ENCODE measurements at places on chromosomes 1 and 21. TPM values are rescaled to one million over a fixed set of nuclear protein-coding genes. Genes with fewer than 3 reads are reported as not detected.

GRCh38 chr1:23184212-23184934 is 15.7 kb upstream of the LUZP1 start:
- no peaks in the 10 kb centered on the region for H3K36me3 ChIP-seq
- no peaks in the 10 kb centered on the region for H3K4me1 ChIP-seq
- H3K27me3 ChIP-seq: peaks cover 2% of the 10 kb centered on the region
- no peak overlapping the region for H3K27ac ChIP-seq
- DNase-seq: peak; percentile 96

DNA sequence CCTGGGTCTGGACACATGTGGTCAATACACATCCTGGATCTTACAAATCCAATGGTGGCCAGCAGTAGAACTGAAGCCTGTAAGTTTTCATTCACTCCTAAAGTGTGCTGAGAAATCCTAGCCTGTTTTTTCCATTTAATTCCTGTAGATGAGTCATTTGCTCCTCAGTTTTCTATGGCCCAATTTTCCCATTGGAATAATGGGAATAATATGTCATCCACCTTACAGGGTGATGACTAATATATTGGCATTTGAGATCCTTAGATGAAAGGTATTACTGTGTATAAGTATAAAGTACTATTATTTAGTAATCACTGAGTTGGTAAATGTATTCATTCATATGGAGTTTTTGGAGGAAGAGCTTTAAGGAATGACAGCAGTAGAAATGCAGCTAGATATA is 89.7 kb upstream of the ADAR start:
- H3K4me3 ChIP-seq: no peak overlapping the region
- H3K4me1 ChIP-seq: no peaks in the 10 kb centered on the region
- no peaks in the 10 kb centered on the region for H3K36me3 ChIP-seq
- no peaks in the 10 kb centered on the region for H3K27me3 ChIP-seq
- no peak overlapping the region for H3K27ac ChIP-seq
- no peak for DNase-seq

- H3K4me3 ChIP-seq: no peak overlapping the region
- no peaks in the 10 kb centered on the region for H3K27me3 ChIP-seq
- no peaks in the 10 kb centered on the region for H3K4me1 ChIP-seq
- no peak overlapping the region for H3K27ac ChIP-seq
- H3K36me3 ChIP-seq: no peaks in the 10 kb centered on the region
- DNase-seq: no peak
These were observed 54.5 kb upstream of the RAP1A start for GRCh38 chr1:111565079-111565478.

GRCh38 chr1:223189903-223190724 is 47.1 kb upstream of the TLR5 start:
- H3K27ac ChIP-seq: no peak overlapping the region
- DNase-seq: no peak
- no peaks in the 10 kb centered on the region for H3K36me3 ChIP-seq
- no peak overlapping the region for H3K4me3 ChIP-seq
- no peaks in the 10 kb centered on the region for H3K27me3 ChIP-seq

DNA sequence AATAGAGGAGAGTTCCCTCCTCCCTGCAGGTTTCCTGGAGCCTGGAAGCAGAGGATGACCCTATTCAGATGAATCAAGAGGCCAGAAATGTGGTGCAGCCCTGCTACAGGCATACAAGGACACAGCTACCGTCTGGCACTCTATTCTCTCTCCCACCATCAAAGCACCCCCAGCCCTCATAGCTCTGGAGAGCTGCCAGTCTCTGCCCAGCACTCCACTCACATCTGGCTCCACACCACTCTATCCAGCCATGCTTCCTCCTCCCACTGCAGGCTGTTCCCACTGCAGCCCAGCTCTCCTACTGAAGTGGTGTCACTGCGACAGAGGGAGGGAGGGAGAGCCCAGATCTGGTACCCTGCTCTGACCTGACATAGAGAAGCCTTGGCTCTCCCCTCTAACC is 18.4 kb downstream of the SYT2 start:
- H3K36me3 ChIP-seq: no peaks in the 10 kb centered on the region
- H3K27ac ChIP-seq: no peak overlapping the region

GRCh38 chr1:63746129-63746864 is 27.5 kb upstream of the ROR1 start:
- H3K27ac ChIP-seq: 0 out of 2 replicates have a peak overlapping the region, but pooled peaks have one; percentile 15
- no peak overlapping the region for H3K4me3 ChIP-seq
- H3K27me3 ChIP-seq: no peaks in the 10 kb centered on the region
- H3K4me1 ChIP-seq: peaks cover 20% of the 10 kb centered on the region
- peak; percentile 68 for DNase-seq

GRCh38 chr21:42320791-42321190 is 5.6 kb upstream of the TFF3 start:
- DNase-seq: no peak
- no peaks in the 10 kb centered on the region for H3K36me3 ChIP-seq
- H3K4me1 ChIP-seq: no peaks in the 10 kb centered on the region
- no peak overlapping the region for H3K4me3 ChIP-seq
- H3K27me3 ChIP-seq: no peaks in the 10 kb centered on the region
- no peak overlapping the region for H3K27ac ChIP-seq

- H3K27ac ChIP-seq: no peak overlapping the region
- no peaks in the 10 kb centered on the region for H3K4me1 ChIP-seq
- no peaks in the 10 kb centered on the region for H3K27me3 ChIP-seq
These were observed 260.2 kb upstream of the RUNX1 start for GRCh38 chr21:35309316-35309715.

DNA sequence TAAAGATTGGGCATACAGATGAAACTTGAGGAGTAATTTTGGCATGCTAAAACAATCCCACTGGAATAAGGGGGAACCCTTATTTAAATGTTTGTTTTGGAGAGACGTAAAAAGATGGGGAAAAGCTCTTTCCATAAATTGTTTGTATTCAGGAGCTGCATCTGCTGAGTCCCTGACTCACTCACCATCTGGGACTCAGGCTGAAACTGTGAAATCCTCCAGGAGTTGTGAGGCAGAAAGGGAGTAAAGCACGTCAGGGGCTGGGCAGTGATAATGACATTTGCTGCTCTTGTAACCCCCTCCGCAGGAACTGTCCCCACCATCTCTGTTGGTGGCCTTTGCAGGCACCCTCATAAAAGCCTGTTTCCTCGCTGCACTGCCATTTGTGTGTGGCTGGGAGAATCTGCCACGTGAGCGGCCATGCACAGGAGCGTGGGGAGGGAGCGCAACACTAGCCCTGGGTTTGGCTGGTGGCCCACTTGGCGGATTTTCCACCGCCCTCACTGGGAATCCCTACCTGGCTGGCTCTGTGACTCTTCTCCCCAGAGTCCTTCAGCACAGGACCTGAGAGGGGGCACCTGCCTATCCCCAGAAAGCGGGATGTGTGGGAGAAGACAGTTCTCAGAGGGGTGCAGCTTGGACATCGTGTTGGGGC is 45.3 kb downstream of the ZSCAN20 start:
- no peak overlapping the region for H3K27ac ChIP-seq
- no peaks in the 10 kb centered on the region for H3K4me1 ChIP-seq
- no peaks in the 10 kb centered on the region for H3K36me3 ChIP-seq
- H3K27me3 ChIP-seq: no peaks in the 10 kb centered on the region
- no peak for DNase-seq

DNA sequence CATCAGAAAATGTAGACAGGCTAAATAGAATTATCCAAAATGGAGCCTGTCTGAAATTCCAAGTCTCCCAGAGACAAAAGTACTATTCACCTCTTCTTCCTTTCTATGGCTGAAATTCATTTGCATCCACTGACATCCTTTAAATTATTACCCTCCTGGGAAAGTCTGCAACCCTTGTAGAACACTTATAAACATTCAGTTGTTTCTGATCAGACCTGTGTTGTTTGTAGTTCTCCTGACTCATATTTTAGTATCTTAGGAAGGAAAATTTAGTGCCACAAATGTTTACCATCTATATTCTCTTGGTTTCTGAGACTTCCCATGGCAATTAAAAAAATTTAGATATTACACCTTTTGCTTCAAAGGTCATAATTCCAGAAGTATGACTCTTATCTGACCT is 69.6 kb upstream of the C1orf105 start:
- H3K4me3 ChIP-seq: no peak overlapping the region
- no peaks in the 10 kb centered on the region for H3K4me1 ChIP-seq
- no peak for DNase-seq
- H3K27me3 ChIP-seq: no peaks in the 10 kb centered on the region
- H3K36me3 ChIP-seq: no peaks in the 10 kb centered on the region

The GLIS1 gene
- 0.04 TPM for total RNA-seq

The CTTNBP2NL gene
- total RNA-seq: 13.3 TPM

The HOOK1 gene
- total RNA-seq: 27.6 TPM

The SPAG17 gene
- total RNA-seq: 1.1 TPM

All from GM23338 (cell line).